CD4-positive, alpha-beta T cell (primary cell): ENCODE measurements at places on chromosomes 11 and 22. TPM values are rescaled to one million over a fixed set of nuclear protein-coding genes. Genes with fewer than 3 reads are reported as not detected.
A peak's percentile ranks its signal among the peaks of the same experiment; 100 is the strongest.

ANKK1 gene
- total RNA-seq, result 1.6 TPM

ATXN10 gene
- total RNA-seq, result 43.8 TPM

SYNGR1 gene
- 0.44 TPM for total RNA-seq

DDIAS gene
- total RNA-seq, result 0.59 TPM

VSIG10L2 gene
- not detected for total RNA-seq

- DNase-seq, result no peak
Measured at GRCh38 chr11:40140560-40140959, 1318.9 kb downstream of the LRRC4C start.

DNA sequence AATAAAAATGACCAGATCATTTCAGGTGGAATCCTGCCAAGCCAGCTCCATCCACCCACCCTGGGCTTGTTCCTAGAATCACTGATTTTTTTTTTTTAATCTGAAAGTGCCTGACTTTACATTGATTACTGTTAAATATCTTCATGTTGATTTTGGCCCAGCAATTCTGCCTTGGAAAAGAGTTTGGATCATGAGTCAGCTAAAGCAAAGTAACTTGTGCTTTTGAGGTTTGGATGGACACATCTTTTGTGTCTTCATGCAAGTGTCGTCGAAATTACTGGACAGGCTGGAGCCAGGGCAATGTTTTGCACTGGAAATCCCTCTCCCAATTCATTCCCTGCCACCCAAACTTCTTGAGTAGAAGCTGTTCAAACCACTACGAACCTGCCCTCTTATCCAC, 164.0 kb upstream of the SYT13 start:
- DNase-seq, result no peak

DNA sequence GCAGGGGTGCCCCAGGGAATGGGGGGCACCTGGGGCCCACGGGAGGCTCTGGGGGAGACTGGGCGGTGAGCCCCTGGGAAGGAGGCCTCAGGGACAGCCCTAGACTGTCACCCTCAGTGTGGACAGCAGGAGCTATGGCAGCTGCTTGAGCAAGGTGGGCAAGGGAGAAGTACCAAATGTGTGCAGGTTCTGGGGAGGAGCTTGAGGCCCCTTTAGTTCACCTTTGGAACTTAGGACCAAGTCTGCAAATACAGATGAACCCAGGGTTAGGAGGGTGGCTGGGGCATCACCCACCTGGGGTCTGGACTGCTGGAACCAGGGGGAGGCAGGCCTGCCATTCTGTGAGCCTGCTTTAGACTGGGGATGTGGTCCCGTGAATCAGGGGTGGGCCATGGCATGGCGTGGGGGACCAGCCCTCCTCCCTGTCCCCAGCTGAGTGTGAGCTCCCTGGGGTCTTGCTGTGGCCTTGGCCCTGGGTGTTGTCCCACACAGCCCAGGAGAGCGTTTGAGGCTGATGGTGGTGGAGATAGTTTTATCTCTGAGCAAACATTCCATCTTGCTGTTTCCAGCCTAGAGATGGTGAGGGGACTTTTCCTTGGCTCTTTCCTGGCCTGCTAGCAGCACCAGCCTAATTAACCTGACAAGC, 122.3 kb downstream of the KCNQ1 start:
- no peak for DNase-seq

DNA sequence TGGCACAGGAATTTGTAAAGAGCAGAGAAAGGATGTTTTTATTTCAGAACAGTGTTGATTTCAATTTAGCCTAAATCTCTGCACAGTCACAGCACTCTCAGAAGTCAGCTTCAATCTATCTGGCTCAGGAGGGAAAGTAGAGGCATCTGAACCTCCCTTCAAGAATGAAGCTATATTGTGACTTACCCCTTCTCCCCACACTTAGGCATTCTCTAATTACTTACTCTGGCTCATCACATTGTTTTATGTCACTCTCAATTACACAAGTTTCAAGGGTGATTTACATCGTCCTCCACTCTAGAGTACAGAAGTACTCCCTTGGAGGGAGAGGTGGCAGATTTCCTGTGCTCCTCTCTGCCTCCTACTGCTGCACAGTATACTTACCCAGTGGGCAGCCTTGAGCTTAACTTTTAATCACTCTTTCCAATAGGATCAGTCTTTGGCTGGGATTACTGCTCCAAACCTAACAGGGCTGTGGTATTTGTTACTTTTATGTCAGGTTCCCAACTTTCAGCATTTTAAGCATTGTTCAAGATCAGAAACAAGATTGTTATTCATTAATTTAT, 211.4 kb downstream of the AASDHPPT start:
- no peak for DNase-seq

GRCh38 chr11:8338138-8338537, 74.5 kb upstream of the LMO1 start:
- DNase-seq, result no peak

GRCh38 chr11:121886005-121886734, 229.8 kb downstream of the BLID start:
- DNase-seq, result no peak

DNA sequence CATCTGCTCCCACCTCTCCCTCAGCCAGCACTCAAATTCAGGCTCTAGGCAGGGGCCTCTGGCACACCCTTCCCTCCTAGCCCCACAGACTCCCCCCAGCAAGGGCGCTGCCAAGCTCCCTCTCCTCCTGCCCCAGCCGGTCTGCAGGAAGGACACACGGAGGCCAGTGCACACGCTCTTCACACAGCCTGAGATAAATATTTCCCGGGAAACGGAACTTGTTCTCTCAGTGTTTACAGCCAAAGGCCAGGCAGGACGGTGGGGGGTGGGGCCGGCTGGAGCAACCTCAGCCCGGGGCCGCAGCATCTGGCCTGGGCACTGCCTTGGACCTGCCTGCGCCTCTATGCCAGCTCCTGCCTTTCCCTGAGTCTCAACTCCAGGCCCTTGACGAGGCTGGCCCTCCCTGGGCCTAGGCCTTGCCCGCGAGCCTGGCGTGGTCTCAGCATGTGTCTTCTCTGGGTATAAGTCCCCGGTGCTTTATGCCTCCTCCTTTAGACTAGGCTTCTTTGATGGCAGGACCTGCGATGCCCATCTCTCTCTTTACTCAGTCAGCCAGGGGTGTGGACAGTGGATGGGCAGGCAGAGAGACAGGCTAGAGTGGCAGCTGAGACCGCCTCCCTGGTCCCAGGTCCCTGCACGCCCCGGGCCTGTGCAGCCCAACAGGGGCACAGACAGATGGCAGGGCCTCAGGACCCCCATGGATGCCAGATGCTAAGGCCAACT, 48.4 kb downstream of the PDE2A start:
- no peak for DNase-seq

- DNase-seq, result no peak
Measured at GRCh38 chr11:32266601-32267000, 168.7 kb downstream of the WT1 start.

GRCh38 chr11:97772705-97773104, 1248.0 kb upstream of the CNTN5 start:
- no peak for DNase-seq

DNA sequence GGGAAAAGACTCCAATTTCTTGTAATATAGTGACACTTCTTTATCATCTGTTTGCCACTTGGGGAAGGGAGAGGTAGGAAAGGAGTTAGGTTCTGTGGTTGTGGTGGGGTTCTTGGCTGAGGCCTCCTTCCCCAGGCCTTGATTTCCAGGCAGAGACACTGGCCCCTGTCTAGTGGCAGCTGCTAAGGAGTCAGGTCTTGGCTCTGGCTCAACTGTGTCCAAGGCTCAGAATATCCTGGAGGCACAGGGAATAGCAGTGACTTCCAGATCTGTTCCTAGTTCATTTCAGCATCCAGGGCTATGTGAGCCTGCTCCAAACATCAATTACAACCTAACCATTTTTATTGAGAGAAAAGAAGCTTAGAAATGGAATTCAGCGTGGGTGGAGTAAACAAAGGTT, 29.5 kb downstream of the PPFIBP2 start:
- DNase-seq, result no peak

GRCh38 chr22:35733036-35733435, 15.4 kb downstream of the APOL5 start:
- no peak for DNase-seq

- no peak for DNase-seq
Measured at GRCh38 chr11:110883256-110883655, 171.0 kb upstream of the ARHGAP20 start.

GRCh38 chr11:76781807-76782530, 1.2 kb upstream of the TSKU start:
- no peak for DNase-seq

DNA sequence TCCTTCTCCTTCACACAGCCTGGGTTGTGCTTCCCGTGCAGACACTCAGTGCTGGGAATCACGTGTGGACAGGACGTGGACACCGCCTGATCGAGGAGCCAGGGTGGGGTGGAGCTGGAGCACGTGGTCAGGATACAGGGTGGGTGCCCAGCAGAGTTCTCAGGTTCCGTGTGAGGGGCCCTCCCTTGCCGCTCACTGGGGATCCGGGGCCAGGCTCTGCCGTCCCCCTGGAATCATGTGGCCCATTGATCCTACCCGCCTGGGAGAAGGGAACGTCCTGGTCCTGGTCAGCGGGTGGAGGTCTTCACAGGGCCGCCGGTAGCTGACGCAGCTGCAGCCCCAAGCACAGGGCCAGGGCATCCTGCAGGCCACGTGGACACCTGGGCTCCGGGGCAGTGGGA, 397.7 kb downstream of the TBC1D22A start:
- no peak for DNase-seq

- no peak for DNase-seq
Measured at GRCh38 chr22:27488456-27489177, 312.9 kb downstream of the MN1 start.

DNA sequence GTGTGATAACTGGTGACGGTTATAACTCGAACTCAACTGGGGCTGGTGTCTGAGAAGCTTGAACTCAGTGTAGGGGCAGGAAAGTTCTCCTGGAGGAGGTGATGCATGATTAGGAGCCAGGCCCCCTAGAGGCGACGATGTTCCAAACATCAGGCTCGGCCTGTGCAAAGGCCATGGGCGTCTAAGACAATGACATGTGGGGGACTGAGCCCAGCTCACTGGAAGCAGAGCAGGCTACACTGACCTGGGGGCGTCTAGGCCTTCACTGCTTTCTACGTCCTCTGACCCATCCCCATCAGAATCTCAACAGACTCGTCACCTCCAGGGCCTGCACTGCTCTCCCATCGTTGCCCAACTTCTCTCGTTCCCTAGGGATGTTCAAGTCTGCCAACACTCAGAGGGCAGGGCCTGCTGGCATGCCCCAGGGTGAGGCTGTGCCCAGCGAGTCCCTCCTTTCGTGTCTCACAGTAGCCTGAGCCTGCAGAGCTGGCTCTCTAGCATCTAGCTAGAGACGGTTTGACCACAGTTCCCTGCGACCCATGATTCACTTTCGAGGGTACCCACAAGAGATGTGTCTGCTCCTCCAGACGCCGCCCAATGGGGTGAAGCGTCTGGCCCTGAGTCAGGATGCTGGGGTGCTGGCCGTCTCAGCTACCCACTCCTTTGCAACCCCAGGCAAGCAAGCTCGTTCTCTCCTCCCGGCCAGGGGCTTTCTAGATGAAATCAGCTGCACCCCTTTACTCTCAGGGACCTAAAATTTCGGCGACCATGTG, 1.1 kb upstream of the ATG16L2 start:
- peak; percentile 28 for DNase-seq

GRCh38 chr11:62664405-62665074, 470 bp downstream of the C11orf98 start:
- DNase-seq, result peak; percentile 43

GRCh38 chr11:69194396-69194795, 38.7 kb downstream of the SMIM38 start:
- no peak for DNase-seq

GRCh38 chr22:44865193-44866057, 113.0 kb downstream of the ARHGAP8 start:
- no peak for DNase-seq

- no peak for DNase-seq
Measured at GRCh38 chr11:119365071-119365591, 16.4 kb downstream of the USP2 start.

- no peak for DNase-seq
Measured at GRCh38 chr11:118931571-118931970, 5.8 kb upstream of the BCL9L start.

GRCh38 chr22:23210428-23211170, 30.3 kb downstream of the BCR start:
- no peak for DNase-seq

DNA sequence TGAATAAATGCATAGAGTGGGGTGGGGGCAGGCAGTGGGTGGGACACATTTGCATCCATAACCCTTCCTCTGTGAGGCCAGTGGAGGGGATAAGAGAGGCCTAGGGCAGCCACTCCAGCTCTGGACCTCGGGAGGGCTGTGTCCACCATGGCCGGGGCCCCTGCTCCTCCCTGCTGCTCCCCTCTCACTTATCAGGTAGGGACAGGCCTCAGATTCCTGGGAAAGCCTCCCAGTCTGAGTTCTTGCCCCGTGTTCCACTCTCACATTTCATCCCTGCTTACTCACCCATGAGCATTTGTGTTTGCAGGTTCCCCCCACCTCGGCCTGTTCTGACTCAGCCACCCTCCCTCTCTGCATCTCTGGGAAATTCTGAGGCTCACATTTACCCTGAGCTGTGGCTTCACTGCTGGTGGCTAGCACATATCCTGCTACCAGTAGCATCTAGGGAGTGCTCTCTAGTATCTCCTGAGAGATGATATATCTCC, 128.7 kb upstream of the TOP3B start:
- peak; percentile 8 for DNase-seq

DNA sequence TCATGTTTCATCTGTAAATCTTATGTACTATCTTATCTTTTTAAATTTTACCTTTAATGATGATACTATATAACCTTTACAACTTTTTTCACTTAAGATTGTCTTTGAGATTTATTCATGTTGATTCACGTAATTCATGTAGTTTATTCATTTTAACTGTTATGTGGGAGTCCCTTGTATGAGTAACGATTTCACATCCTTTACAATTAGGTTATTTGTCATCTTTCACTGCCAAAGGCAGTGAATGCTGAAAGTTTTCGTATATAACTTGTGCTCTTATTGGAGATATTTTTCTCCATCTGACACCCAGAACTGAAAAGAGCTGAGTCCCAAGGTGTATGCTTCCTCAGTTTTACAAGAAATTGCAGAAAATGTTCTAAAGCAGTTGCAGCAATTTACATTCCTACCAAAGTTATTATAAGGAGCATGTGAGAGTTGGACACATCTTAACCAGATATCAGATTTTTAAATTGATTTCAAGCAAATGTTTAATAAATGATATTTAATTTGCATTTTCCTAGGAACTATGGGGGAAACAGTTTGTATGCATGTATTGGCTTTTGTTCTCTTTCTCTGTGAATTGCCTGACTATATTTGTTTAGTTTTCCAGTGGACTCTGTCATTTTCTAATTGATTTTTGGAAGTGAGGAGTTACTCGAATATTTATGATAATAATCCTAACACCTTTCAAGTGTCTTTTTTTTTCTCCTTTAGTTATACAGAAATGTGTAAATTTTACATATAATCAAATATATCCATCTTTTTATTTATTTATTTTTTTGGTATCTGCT, 6.4 kb downstream of the ARL14EP start:
- DNase-seq, result no peak

GRCh38 chr11:1651411-1651980, 21.9 kb downstream of the KRTAP5-5 start:
- DNase-seq, result no peak

- DNase-seq, result no peak
Measured at GRCh38 chr11:117633186-117633754, 163.7 kb downstream of the DSCAML1 start.
